ENCODE measurements at places on chromosomes 16 and 17. TPM values are rescaled to one million over a fixed set of nuclear protein-coding genes. Genes with fewer than 3 reads are reported as not detected.
A peak's percentile ranks its signal among the peaks of the same experiment; 100 is the strongest.

GRCh38 chr17:62892870-62893338 lies 73.1 kb upstream of the TANC2 start:
- no peak for DNase-seq

The SOCS3 gene
- 14.4 TPM for total RNA-seq

GRCh38 chr17:57955183-57955931 lies at the start of gene CUEDC1:
TSS of gene CUEDC1 (minus strand) at chr17:57955412. CDS start at chr17:57885564, 69,848 bp downstream.
- no peak for DNase-seq

GRCh38 chr17:77096570-77097214 lies 44.1 kb upstream of the SEC14L1 start:
- DNase-seq: no peak

GRCh38 chr16:57642160-57643135 lies 14.0 kb downstream of the ADGRG1 start:
- DNase-seq: no peak

GRCh38 chr17:78397681-78398101 lies 19.2 kb downstream of the PGS1 start:
- no peak for DNase-seq

DNA sequence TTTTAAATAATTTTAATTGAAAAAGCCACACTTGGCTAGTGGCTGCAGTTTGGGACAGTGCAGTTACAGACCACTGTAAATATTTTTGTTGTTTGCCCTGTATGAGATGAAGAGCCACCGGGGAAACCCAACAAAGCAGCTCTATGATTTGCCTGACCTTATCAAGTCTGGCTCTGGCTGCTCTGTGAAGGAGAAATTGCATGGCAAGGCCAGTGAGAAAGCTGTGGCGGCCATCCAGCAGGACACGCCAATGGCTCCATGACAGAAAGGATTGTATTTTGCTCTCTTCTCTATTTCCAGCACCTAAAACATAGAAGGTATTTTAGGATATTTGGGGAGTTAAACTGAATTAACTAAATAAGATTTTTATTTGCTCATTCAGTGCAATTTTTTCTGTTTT lies 330.0 kb upstream of the DYNLRB2 start:
- DNase-seq: no peak

The MCRIP2 gene
- total RNA-seq: 10.4 TPM

- DNase-seq: no peak
Measured at GRCh38 chr17:69960755-69961154, 114.3 kb upstream of the KCNJ16 start.

The MYH13 gene
- total RNA-seq: not detected

DNA sequence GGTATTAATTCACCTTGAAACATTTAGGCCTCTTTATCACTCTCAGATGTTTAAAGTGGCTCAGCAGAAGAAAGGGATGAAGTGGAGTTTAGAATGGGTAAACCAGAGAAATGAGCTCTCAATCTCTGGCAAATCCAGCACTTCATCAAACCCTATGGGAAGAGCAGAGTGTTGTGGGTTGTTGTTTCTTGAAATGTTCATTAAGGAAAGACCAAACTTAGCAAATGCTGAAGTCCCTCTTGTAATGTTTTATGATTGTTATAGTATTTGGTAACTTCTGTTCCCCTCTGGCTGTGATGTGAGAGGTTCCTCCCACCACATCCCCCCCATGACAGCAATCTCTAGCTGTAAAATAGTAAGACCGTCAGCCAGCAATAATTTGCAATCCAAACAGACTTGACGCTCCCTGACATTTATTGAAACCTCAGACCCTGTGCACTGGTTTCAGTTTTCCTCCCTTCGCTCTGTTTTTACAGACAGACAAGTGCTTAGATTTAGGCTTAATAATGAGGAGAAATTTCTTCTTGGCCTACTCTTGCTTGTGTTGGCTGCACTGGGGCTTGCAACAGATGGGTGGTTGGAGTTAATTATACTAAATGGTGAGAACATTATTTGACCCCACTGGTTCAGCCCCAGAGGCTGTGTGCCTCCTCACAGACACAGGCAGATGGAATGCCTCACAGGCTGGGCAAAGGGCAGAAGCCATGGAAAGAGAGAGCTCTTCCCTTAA lies 609.4 kb upstream of the SOX9 start:
- no peak for DNase-seq

DNA sequence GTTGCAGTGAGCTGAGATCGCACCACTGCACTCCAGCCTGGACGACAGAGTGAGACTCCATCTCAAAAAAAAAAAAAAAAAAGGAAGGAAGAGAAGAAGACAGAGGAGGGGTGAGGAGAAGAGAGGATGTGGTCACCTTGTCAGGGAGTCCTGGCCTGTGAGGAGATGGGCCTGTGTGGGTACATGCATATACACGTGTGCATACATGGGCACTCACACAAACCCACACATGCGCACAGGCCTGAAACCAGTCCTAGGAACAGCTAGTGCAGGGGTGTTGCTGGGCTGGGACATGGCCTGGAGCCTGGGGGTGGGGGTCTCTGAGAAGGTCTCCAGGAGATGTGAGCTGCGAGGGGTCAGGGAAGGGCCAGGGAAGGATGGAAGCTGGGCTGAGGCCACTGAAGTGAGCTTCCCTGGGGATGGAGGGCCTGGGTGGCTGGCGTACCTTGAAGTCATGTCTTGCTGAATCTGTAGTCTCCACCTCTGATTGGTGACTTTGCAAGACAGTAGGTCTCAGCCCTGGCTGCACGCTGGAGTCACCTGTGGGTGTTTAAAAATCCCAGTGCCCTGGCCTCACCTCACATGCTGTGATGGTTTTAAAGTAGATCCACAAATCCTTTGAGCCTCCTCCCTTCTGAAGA lies 72.4 kb downstream of the MRM1 start:
- no peak for DNase-seq

GRCh38 chr17:40176754-40177110 lies 538 bp upstream of the RAPGEFL1 start:
- DNase-seq: no peak

DNA sequence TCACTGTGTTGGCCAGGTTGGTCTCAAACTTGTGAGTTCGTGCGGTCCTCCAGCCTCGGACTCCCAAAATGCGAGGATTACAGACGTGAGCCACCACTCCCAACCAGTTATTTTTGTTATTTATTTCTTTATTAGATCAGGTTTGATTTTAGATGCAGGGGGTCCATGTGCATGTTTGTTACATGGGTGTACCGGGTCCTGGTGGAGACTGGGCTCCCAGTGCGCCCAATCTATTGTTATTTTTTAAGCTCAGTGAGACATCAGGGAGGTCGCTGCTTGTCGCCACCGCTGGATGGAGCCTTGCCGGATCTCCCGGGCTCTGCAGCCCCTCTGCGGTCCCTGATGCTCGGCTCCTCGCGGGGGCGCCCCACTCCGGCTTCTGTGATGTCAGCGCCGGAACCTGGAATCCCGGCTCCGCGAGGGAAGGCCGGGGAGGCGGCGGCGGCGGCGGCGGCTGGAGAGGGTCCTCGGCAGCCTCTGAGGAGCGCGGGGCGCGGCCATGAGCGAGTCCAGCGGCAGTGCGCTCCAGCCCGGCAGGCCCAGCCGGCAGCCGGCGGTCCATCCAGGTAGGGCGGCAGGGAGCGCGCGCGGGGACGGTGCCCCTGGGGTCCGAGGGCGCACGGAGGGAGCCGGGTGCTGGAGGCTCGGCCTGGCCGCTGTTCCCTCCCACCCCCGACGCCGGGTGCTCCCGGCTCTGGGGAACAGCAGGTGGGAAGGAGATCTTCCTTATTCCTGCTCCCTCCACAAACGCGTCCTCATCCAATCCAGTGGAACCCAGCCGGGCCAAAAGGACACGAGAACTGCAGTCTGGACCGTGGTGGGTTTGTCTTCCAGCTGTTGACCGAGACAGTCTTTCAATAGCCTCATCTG lies at the start of gene TMC7:
Gene TMC7, plus strand, starts transcription at position 370 of the 870 bp plus-strand sequence. Its CDS starts 130 bp downstream, at position 500.
- peak; percentile 97 for DNase-seq

- no peak for DNase-seq
Measured at GRCh38 chr17:66737524-66737923, 97.4 kb upstream of the CACNG5 start.

- no peak for DNase-seq
Measured at GRCh38 chr17:12990041-12990808, 27.6 kb downstream of the ELAC2 start.

All from chondrocyte (in vitro differentiated cells).